ENCODE measurements at places on chromosomes 7 and 10.

DNA sequence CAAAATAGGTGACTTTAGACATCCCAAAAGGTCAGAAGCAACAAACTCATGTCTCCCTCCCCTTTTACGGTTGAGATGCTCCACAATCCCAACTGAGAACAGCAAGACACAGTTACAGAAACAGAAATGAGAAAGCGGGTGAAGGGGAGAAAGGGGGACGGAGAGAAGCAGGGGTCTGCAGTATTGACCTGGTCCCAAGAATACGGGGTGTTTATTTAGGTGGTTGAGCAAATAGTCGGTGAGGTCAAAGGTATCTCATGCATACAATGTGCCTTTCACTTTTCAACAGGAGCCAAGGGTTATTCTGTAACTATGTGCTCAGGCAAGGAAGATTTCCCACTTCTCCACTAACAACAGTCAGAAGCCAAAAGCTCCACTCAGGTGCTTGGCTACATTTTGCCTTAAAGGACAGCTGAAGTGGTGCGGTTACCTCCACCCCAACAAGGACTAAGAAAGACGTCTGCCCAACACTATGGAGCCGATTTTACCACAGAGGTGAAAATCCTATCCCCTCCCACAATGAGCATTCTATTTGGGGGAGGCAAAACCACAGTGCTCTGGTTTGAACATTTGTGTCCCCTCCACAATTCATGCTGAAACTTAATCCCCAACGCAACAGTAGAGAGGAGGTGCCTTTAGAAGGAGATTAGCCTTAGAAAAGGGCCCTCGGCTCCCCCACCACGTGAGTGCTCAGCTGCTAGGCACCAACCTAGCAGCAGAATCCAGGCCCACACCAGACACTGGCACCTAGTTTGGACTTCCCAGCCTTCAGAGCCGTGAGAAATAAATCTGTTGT, 77.9 kb downstream of the PARD3 start:
- no peak for DNase-seq

DNA sequence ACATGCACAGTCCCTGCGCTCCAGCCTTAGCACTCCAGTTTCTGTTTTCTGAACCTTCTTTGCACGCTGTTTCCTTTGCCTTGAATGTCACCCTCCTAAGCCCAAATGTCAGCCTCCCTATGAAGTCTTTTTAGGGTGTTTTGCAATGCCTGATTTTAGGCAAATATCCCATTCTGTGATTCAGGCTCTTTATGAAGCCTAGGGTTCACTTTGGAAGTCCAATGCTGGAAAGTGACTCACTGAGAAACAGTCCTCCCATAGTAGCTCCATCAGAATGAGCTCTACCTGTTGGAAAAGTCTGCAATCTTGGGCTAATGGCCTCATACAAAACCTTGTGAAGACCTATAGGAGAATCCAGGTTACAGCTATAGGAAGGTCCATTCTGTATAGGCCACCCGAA, 5.3 kb downstream of the LAMB4 start:
- DNase-seq = no peak

- no peak for DNase-seq
These were observed 70.7 kb downstream of the CABCOCO1 start for GRCh38 chr10:61733358-61733940.

GRCh38 chr7:8190119-8190895, 71.7 kb downstream of the ICA1 start:
- peak; percentile 56 for DNase-seq

- no peak for DNase-seq
These were observed at the start of gene DLX5 for GRCh38 chr7:97024209-97025129. Gene DLX5, minus strand, starts transcription at chr7:97024831. Its CDS starts 208 bp downstream, at chr7:97024623.

DNA sequence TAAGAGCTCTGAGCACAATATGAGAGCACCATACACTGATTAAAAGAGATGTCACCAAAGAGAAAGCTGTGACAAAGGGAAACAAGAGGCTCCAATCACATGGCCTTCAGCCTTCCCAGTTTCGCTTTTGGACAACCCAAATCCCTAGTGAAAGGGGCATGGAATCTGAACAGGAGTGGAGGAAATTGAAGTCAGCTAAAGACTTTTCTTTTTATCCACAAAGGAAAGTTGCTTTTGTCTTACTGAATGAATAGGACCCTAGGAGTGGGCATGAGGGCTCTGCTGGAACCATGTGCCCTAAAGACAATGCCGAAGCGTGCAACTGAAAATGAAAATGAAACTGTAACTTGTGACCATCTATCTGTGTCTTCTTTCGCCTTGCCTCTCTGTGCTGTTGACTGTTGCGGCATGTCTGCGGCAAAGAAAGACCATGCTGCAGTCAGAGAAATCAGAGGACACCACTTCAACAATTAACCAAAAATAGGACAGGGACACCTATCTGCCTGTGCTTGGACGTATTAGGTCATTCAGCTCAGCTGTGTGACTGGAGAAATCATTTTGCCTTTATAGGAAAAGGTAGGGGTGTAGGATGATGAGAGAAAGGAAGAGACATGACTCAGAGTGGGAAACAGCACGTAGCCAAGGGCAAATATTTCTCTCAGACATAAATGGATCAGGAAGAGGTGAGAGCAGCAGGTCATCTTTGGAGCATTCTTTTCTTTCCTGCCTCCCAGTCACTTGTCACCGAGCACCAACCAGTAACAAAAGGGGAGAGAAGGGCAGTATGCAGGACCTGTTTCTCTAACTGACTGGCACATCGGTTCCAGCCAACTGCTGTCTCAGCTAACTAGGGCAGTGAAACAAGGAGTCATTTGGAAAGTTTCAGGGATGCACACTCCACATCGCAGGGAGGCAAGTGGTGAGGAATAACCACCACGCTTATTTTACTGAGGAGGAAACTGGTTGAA, 12.3 kb downstream of the CAV2 start:
- no peak for DNase-seq

- no peak for DNase-seq
These were observed 286.9 kb downstream of the KCNMA1 start for GRCh38 chr10:77350711-77351119.

DNA sequence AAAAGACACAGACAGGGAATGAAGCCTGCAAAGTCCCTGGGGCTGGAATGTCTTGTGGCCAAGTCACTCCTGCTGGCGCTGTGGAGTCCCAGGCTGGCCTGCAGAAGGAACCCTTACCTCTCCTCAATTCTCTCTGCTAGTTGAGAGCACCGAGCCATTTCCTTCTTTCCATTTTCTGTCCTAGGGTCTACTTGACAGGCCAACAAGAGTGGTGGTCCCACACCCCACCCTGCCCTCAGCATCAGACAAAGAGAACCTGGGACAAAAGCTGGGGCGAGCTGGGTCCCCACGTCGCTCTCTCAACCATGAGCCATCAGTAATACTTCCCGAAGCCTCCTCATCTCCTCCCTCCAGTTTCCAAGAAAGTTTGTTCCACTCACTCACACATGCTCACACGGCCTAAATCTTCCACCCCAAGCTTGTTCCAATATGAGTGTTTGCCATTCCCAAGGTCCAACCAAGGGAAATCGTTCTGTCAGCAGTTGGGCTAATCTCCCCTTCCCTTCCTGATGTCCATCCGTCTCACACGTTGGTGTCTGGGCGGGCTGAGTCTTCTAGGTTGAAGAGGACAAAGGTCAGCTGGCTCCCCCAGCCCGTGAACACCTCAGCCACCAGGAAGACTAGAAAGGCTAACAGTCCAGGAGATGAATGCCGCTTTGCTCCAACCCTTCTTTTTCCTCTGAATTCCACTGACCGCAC, 44.3 kb downstream of the CLEC2L start:
- no peak for DNase-seq

DNA sequence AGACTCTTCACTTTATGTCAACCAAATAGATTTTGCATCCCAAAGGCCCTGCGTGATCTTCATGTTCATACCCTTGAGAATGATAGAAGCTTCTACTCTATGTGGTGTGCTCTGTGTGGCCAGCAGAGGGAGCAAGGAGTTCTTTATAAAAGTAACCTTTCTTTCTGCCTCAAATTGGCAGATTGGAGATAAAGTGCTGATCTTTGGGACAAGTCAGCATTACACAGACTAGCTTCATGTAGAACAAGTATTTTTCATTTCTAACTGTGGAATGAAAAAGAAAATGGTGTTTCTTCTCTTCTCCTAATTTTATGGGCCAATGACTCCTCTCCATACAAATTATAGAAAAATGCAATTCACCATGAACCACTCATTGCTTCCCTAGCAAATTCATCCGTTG, 1214.1 kb downstream of the SORCS1 start:
- no peak for DNase-seq

GRCh38 chr7:130881799-130882141, 147.8 kb upstream of the KLF14 start:
- no peak for DNase-seq

DNA sequence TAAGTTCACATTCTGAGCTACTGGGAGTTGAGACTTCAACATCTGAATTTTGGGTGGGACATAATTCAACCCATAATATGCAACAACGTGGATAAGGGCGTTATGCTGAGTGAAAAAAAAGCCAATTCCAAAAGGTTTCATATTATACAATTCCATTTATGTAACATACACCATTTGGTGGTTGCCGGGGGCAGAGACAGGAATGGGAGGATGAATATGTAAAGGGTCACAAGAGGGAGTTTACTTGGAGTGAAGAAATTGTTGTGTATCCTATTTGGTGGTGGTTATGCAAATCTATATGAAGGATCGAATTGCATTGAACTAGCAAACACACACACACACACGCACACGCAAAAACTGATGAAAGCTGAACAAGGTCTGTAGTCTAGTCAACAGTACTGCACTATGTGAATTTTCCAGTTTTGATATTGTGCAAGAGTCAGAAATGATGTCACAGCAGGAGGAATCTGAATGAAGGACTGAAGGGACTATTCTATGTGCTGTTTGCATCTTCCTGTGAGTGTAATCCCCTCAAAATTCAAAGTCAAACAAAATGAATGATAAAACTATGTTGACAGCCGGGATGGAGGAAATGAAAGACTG, 249.2 kb upstream of the HABP2 start:
- DNase-seq = no peak

- no peak for DNase-seq
These were observed 479.1 kb upstream of the FOXK1 start for GRCh38 chr7:4202954-4203353.

GRCh38 chr10:88033385-88033784, 170.0 kb downstream of the PTEN start:
- DNase-seq = no peak

DNA sequence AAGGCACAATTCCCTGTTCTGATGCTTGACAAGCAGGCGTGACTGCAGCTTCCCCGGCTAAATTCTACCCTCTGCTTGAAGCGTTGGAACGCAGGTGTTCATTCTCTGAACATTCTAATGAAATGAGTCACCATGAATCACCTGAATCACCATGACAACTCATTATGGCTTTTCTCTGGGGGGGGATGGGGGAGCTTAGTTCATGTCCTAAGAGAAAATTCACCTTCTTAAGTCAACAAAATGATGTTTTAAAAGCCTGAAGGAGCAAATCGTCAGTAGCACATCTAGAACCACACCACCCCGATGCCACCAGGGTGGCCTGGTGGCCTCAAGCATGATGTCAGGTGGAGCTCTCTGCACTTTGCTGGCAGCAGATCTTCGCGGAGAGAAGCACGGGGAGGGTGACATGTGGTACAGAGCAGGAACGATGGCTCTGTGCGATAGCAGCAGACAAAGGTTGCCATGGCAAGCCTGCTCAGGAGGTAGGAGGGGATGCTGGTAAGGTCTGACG, 33.7 kb downstream of the DDC start:
- no peak for DNase-seq

- no peak for DNase-seq
These were observed 16.7 kb upstream of the C10orf95 start for GRCh38 chr10:102467971-102468438.

GRCh38 chr7:42274053-42274452, 37.0 kb upstream of the GLI3 start:
- no peak for DNase-seq

GRCh38 chr7:43758029-43758821, at the start of gene BLVRA:
Gene BLVRA, plus strand, starts transcription at chr7:43758680. Its CDS starts 12,479 bp downstream, at chr7:43771159.
- peak; percentile 66 for DNase-seq

- no peak for DNase-seq
These were observed 165.4 kb upstream of the RNF32 start for GRCh38 chr7:156475179-156475578.

GRCh38 chr10:29576681-29577080, 58.1 kb downstream of the SVIL start:
- no peak for DNase-seq

- DNase-seq = no peak
These were observed 40.6 kb upstream of the BMPR1A start for GRCh38 chr10:86715836-86716235.

DNA sequence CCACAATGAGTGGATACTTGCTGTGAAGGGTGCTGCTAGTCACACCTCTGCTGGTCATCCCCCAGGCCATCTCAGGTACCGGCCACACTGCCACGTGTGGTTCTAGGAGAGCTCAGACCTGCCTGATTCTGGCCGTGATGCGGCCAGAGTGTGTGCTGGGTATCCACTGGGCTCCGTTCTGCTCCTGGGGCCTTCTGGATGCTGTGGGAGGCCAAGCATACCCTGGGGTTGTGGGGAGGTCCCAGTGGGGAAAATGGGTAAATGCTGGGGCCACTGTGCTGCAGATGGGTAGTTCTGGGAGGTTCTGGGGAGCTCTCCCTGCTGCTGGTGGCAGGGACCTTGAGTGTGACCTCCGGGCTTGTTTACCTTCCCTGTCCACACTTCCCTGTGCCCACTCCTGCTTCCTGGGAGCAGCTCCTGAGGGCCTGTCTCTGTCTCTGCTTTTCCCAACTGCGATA, 318.4 kb downstream of the GLRX3 start:
- no peak for DNase-seq

- no peak for DNase-seq
These were observed 7.9 kb upstream of the PPA1 start for GRCh38 chr10:70241081-70241480.

- DNase-seq = no peak
These were observed 90.9 kb upstream of the STK17A start for GRCh38 chr7:43491984-43492383.

DNA sequence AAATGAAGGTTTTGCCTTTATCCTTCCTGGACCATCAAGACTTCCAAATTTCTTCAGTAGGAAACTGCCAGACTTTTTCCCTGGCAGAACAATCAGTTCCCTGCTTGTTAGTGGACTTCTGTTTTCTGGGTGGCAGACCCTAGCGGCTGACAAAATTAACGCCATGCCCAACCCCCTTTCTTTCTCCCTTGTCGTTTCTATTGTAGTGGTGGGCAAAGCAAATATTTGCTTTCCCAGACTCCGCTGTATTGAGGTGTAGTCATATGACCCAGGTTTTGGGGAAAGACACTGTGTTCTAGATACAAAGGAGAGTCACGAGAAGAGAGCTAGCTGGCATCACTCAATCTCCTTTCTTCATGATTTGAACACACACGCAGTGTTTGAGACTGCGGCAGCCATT, 7.7 kb downstream of the PON2 start:
- DNase-seq = no peak

- DNase-seq = no peak
These were observed 1.6 kb downstream of the GHRHR start for GRCh38 chr7:30965372-30965771.
